ENCODE measurements at places on chromosomes 7 and 10.

GRCh38 chr7:31074120-31074383, 21.9 kb downstream of the ADCYAP1R1 start:
- no peak for DNase-seq

DNA sequence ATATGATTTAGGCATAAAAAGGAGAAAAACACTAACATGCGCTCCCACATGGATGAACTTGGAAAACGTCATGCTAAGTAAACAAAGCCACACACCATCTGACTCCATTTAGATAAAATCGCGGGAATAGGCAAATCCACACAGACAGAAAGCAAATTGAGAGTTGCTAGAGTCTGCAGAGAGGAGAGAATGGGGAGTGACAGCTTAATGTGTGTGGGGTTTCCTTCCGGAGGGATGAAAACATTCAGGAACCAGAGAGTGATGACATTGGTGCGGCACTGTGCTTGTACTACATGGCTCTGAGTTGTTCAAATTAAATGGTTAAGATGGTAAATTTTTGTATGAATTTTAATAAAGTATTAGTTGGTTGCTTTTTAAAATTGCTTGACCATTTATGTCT, 482.9 kb upstream of the AKR1E2 start:
- DNase-seq: peak; percentile 1

DNA sequence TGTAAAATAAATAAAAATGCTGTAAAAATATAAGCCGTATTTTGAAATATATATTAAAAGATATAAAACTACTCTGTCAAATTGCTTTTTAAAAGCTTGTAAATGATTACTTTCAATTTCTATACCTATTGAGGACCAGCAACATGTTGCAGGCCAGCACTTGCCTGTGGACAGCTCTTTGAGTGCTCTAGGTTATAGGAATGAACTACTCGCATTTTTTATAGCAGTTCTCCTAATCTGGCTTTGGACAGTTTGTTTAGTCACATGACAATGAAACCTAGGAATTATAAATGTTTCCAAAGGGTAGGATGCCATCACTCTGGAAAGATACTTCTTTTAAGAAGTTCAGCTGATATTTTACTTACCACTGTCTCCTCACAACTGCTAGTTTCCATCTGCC, 117.7 kb upstream of the PTPRZ1 start:
- no peak for DNase-seq

DNA sequence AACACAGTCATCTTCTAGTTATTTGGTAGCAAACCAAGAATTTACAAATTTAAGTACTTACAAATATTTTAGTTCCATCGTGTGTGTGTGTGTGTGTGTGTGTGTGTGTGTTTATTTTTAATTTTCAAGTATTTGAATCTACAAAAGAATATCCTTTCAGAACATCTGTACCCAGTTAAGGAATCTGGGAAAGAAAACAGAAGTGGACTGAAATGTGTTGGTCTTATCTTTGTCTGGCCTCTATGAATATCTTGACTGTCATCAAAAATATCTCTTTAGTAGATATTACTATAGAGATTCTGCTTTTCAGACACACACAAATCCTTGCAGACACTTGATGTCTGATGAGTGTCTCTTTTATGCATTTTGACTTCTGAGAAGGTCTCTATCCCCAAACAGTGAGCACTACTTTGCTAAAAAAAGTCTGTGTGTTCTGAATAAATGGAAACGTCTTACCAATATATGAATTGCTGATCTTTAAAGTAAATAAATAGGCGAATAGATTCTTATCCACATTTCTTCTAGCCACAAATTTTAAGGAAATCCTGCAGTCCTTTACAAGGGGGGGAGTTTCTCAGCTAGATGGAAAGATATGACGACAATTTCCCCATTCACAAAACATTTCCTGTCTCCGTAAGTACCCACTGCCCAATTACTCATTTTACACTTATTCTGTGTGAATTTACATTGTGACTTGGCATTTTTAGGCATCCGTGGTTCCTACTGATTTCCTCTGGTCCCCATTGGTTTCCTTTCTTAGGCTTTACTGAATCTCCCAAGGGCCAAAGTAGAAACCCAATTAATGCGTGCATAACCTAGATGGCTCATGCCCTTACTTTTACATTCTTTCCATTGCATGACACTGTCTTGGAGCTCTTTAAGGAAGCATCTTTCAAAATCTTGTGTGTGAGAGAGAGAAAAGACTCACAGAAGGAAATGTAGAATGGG, 36.0 kb downstream of the NRCAM start:
- DNase-seq: no peak

Data from NCI-H526 (cell line).